ENCODE measurements at places on chromosomes 7 and 10. TPM values are rescaled to one million over a fixed set of nuclear protein-coding genes. Genes with fewer than 3 reads are reported as not detected.
A peak's percentile ranks its signal among the peaks of the same experiment; 100 is the strongest.

Gene AOAH
- 13.4 TPM for total RNA-seq

Gene AGK
- 24.4 TPM for total RNA-seq

Gene VPS37D
- 2.0 TPM for total RNA-seq

Gene ZNF365
- 1.4 TPM for total RNA-seq

DNA sequence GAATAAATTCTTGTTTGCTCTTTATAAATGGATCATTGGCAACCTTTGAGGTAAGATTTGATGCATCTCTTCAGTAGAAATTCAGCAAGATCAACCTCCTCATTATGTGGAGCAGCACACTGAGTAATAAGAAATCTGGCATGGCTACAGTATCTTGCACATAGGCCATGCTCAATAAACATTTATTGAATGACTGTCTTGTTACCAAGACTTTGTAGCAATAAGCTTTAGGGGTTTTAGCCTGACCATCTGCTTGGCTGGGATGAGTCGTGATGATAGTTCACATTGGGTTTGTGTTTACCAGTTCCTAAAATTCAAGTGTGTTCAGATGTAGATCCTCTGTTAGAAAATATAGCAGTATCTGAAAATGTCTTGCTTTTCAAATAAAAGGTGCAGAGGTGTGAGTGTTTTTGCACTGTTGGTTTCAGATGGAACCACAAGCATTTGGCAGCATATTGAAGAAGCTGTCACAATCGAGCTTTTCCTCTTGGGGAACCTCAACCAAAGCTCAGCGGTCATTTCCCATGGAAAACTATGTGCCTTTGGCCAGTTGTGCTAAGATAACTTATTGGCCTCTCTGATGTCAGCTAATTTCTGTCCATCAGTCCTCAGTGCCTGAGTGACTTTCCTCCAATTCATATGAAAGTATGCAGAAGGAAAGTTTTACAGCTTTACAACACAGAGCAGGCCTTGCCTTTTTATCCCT lies 442.6 kb downstream of the GFRA1 start:
- DNase-seq = no peak

DNA sequence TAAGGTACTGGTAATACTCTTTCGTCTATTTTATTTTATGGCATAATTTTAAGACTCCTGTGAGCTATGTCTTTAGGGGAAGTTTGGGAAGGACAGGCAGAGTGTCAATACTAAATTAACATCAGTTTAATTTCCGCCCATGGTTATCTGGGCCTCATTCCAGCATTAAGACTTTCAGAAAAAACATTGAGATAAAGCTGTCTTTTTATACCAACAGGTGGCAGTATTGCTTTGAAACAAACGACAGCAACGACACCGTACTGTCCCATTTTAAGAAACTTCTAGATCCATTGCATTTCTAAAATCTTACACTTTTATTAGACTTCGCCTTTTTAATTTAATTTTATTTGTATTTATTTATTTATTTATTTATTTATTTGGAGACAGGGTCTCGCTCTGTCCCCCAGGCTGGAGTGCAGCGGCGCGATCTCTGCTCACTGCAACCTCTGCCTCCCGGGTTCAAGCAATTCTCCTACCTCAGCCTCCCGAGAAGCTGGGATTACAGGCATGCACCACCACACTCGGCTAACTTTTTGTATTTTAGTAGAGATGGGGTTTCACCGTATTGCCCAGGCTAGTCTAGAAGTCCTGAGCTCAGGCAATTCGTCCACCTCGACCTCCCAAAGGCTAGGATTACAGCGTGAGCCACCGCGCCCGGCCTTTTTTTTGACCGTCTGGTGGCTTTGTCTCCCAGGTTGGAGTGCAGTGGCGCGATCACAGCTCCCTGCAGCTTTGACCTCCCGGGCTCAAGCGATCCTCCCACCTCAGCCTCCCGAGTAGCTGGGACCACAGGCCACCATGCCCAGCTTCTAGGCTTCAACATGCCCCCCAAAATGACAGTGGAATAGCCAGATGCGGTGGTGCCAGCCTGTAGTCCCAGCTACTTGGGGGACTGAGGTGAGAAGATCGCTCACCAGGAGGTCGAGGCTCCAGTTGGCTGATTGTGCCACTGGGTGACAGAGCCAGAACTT lies 78.7 kb upstream of the C1GALT1 start:
- DNase-seq = peak; percentile 64

DNA sequence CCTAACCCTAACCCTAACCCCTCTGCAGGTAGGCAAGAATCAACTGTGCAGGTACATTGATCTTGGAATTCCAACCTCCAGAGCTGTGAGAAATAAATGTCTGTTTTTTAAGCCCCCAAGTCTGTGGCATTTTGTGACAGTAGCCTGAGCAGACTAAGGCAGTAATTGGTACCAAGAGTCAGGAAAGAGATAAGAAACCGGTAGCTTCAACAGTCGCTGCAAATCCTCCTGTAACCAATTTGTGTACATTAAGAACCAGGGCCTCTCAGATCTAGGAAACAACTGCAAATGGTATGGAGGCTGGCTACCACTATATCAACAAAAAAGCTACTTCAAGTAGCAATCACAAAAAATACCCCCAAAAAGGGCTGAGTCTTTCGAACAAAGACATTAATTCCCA lies 67.3 kb downstream of the DOCK4 start:
- DNase-seq = no peak

Data from left lung (tissue), 14 donors.